ENCODE measurements at places on chromosomes 11 and 22.

DNA sequence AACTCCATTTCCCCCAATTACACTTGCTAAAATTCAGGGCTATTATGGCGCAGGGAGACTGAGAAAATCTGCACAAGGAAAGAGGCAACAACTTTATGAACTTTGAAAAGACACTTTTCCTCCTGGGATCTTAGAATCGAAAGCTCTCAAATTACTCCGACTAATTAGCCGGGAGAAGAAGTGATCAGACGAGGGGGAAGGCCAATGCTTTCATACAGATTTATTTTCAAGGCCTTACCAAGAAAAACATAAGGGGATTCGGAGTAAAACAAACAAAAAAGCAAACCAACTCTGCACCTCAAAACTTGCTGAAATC lies 1.6 kb downstream of the PAX6 start:
- DNase-seq: no peak

- DNase-seq: no peak
These were observed 13.4 kb downstream of the SYT13 start for GRCh38 chr11:45272701-45273100.

- no peak for DNase-seq
These were observed 708.1 kb downstream of the BRD1 start for GRCh38 chr22:49119551-49119952.

GRCh38 chr11:64445651-64446050 lies 86.7 kb downstream of the RPS6KA4 start:
- no peak for DNase-seq

- DNase-seq: no peak
These were observed 13.5 kb upstream of the DTX4 start for GRCh38 chr11:59158206-59159068.

DNA sequence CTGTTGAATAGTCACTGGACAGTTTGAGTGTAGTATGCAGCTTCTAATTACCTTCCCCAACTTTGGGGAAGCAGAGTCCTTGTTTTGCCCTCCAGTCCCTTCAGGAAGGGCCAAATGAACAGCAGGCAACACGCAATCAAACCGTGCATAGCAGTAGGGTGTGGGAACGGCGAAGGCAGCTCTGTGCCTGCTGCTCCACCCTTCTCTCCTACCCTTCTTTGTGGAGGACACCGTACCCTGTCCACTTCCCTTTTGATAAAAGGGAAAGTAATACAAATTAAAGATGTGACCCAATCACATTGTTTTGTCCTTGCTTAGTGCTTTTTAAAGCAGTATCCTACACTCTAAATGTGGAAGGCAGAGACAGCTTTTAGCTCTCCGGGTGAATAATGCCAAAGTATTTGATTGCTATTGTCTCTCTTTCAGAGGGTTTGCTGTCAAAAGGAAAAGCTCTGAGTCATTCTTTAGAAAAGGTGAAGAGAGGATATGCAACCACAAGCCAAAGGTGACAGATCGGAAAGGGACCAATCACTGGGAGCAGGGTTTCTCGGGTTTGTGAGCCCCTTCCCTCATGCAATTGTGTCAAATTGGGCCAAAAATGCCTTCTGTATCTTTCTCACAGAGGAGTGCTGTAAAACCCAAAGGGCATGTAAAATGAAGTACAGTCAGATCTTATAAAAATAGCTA lies 407.3 kb upstream of the CCDC90B start:
- no peak for DNase-seq

DNA sequence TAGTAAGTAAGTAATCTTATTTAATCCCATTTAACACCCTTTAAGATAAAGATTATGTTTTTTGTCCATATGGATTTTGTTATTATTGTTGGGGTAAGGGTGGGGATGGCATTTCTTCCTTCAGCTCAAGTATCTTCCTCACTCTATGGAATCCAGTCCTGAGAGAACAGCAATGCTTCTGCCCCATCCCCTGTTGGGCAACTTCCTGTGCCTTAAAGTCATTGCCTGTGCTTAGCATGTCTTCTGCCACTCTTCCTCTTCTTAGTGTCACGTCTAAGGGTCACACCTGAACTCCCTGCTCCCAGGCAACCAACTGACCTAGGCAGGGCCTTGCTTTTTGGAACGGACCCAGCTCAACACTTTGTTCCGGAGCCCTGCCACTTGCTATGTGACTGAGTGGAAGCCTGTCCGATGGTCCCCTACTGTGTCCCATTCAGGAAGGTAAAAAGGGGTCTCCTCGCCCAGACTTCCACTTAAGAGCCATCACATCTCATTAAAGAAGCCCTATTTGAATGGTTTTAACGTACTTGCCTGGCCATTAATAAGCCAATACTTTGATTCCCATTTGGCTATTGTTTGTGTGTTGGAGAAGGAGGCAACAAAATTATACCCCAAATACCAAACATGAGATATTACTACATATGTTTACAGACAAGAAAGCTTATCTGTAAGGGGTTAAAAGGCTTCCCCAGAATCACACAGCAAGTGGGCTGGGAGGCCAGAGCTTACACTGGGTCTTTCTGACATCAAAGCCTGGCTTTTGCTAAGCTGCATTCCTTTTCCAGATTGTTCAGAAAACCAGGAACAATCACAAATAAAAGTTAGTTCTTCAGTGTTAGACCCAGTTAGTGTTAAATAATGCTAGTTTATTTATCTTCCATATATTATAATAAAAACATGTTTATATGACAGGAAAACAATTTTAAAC lies 59.2 kb downstream of the RAB38 start:
- DNase-seq: no peak

GRCh38 chr22:36405221-36405661 lies 17.5 kb upstream of the MYH9 start:
- DNase-seq: no peak

GRCh38 chr11:1863352-1864216 lies 10.7 kb downstream of the LSP1 start:
- no peak for DNase-seq

- no peak for DNase-seq
These were observed 73.0 kb downstream of the RSF1 start for GRCh38 chr11:77747381-77747969.

GRCh38 chr11:10164621-10165020 lies 129.4 kb downstream of the SBF2 start:
- no peak for DNase-seq

GRCh38 chr11:69096473-69096872 lies 47.7 kb downstream of the TPCN2 start:
- no peak for DNase-seq

- no peak for DNase-seq
These were observed 5.9 kb downstream of the PTGDR2 start for GRCh38 chr11:60849641-60850520.

- DNase-seq: no peak
These were observed 34.2 kb downstream of the IL18 start for GRCh38 chr11:112129656-112130055.

DNA sequence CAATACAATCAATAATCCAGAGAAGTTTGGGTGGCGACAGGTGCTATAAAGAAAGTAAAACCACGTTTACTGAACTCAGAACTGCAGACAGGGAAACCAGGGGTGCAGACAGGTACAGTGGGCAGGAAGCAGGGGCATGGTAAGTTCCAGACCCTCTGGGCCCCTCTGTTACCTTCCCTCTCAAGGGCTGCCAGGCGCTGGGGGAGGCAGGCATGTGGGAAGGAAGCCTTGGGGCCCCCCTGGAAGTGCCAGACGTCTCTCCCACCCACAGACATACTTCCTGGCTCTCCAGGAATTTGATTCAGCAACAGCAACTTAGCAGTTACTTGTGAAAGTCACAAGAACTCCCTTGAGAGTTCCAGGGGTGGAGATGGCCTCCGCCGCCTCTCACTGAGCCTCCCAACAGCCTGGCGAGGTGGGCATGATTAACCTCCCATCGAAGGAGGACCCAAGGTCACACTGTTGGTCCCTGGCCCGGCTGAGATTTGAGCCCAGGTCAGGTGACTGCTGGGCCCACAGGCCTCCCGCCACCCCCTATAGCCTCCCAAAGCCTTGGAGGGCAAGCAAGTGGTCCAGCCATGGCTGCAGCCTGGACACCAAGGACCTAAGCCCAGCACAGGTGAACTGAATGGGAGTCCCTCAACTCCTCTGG lies 14.1 kb upstream of the TSKU start:
- DNase-seq: no peak

- no peak for DNase-seq
These were observed 95.9 kb downstream of the FBXO7 start for GRCh38 chr22:32570501-32570900.

DNA sequence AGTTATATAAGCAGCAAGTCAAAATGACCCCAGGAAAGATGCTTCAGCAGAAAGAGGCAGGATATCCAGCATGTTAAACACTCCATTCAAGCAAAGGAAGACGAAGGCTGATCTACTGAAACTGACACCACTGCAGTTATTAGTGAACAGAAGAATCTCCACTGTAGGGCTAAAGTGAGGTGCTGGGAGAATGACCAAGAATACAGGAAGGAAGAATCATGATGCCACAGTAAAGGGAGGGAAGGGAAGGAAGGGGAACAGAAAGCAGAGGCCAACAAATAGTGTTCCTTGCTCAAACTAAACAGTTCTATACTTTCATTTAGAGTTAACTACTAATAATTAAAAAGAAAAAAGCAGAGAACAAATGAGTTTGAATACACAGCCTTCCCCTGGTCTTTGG lies 92.5 kb downstream of the SIK3 start:
- DNase-seq: no peak

- no peak for DNase-seq
These were observed 6.4 kb downstream of the MUC5AC start for GRCh38 chr11:1163911-1164735.

DNA sequence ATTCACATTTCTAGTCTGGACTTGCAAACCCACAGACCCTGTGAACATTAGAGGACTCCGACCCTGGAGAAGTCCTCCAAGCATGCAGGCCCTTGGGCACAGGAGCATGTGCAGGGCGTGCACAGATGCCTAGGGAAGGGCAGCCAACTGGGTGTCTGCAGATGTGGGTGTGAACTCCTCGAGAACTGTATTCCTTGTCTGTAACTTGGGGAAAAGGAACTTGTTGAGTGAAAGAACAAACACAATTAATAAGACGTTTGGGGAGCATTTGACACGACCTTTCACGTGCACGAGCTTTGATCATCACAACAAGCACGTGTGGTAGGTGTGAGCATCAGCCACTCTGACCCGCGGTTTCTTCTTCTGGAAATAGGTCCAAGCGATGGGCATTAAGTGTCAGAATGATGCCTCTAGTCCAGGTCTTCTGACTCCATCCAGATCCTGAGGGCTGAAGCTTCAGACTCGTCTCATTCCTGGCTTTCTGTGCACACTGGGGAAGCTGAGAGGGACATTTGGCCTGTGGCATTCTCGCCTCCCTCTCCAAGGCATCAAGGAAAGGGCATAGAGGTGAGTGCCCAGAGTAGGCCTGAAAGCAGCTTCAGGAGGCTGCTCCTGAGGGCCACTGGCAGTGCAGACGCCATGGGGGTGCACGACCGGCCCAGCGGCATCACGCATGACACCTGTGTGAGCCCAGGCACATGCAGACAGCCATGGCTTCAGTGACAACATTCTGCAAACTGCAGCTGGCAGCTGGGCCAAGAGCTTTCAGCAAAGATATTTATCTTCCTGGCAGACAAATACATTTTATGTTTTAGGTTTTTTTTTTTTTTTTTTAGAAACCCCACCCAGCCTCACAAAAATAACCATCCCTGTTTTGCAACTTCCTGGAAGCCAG lies 32.5 kb downstream of the ALX4 start:
- no peak for DNase-seq

- no peak for DNase-seq
These were observed 19.0 kb downstream of the TRIM5 start for GRCh38 chr11:5665746-5666401.

DNA sequence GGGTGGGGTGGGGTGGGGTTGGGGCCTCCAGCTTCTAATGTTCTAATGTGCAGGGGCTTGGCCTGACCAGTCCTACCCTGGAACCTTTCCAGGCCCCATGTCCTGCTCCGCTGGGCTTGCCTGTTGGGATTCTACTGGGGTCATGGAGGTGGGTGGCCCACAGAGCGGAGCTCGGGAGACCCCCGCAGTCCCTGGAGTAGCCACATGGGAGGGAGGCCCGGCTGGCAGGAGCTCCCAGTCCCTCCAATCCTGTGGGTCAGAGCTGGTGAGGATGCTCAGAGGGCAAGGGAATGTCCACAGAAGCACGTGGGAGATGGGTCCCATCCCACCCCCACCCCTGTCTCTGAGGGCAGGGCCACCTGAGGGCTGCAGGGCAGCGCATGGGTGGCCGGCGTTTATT lies 2.9 kb downstream of the SEPTIN5 start:
- no peak for DNase-seq

DNA sequence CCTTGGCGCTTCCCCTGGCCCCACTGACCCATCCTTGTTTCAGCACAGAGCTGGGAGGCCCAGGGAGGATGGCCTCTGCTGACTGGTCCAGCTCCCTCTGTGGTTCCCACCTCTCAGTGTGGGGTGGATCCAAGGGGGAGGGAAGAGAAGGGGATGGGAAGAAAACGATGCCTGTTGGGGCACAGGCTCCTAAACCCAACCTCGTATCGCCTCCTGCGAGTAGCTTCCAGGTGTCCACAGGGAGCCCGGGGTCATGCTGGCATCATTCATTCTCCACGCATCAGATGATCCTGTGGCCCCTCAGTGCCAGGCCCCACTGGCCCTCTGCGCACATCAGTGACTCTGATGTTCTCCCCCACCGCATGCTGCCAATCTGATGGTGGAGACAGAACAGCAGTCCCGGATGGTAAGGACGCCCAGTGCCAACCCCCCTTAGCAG lies 5.1 kb downstream of the MYEOV start:
- DNase-seq: no peak

DNA sequence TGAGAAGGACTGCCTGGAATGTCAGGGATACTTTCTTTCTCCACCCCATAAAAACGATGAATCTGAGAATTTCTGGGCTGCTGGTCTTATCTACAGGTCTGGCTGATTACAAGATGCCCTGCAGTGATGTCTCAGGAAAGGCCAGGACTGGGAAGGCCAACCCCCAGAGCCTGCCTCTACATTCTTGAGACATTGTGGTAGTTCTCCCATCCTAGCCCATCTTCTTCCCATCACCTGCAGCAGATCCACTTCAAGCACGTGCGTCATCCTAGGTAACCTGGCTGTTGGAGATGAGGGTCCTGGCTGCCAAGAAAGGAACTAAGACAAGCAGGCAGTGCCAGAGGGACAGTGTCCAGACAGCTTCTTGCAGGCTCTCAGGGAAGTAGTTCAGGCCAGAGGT lies 44.1 kb upstream of the E2F8 start:
- no peak for DNase-seq

GRCh38 chr11:93403930-93404329 lies 73.4 kb downstream of the DEUP1 start:
- DNase-seq: no peak

- no peak for DNase-seq
These were observed 33.7 kb downstream of the SAMM50 start for GRCh38 chr22:43988960-43989359.

DNA sequence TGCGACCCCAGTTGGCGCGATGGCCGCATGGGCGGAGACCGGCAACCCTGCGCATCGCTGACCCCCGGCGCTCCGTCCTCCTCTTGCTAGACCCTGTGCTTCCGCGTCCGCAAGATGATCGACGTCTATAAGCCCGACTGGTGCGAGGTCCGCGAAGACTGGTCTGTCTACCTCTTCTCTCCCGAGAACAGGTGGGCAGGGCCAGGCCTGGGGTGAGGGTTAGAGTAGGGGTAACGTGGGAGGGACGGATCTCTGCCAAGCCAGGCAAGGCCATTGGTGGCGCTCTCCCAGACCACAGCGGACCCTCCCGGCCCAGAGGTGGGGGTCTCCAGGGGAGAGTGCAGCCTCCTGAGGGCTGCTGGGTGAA lies 92.1 kb downstream of the CACNA1I start:
- no peak for DNase-seq

Data from stimulated activated CD8-positive, alpha-beta memory T cell treated with anti-CD3 and anti-CD28 coated beads, Interleukin-15, amount 100 ng/mL, for 4 hours (primary cell).